Stimulated activated CD8-positive, alpha-beta memory T cell treated with anti-CD3 and anti-CD28 coated beads, Interleukin-7, amount 100 ng/mL, for 1 hour (primary cell): ENCODE measurements at places on chromosomes 6 and 20.

- no peak for DNase-seq
Measured at GRCh38 chr6:41579088-41579610, 33.0 kb downstream of the FOXP4 start.

GRCh38 chr6:27814665-27815424 is 97.4 kb downstream of the OR2B2 start:
- no peak for DNase-seq

DNA sequence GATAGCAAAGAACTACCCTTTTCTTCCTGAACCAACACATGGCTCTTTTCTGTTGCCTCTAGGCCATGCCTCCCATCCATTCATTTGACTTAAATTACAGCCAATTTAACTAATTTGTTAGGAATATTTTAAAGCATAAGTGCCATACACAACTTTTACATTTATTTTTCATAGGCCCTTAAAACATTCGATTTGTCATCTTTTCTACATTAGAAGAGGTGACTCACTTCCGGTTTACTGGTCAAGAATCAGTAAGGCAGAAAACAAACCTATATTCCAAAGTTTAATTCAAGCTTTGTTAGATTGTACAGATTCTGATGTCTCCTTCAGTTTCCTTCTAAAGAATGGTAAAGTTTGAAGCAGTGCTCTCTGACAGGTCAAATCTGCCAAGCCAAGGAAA is 344.3 kb downstream of the SAMD5 start:
- no peak for DNase-seq

DNA sequence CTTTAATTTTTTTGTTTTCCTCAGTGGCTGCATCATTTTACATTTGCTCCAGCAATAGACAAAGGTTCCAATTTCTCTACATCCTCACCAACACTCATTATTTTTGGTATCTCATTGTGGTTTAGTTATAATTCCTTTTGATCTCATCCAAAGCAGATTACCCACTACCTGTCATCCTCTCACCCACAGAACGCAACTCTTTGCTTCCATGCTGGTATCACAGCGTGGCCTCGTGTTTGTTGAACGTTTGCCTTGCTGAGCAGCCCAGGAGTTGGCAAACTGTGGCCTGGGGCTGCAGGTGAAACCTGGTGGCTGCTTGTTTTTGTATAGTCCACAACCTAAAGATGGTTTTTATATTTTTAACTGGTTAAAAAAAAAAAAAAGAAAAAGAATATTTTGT is 181.9 kb downstream of the BCAS1 start:
- DNase-seq, result no peak

DNA sequence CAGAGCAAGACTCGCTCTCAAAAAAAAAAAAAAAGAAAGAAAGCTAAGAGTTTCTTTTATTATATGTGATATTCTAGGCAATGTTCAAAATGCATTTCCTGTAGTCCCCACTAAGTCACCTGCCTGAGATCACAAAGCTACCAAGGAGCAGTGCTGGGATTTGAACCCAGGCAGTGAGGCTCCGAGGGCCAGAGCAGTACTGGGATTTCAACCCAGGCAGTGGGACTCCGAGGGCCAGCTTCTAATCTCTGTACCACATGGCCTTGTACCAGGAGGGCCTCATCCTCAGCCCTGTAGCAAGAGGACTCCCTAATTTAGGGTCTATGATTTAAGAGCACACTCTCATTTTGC is 39.7 kb downstream of the ZMYND8 start:
- no peak for DNase-seq

GRCh38 chr6:122710908-122711635 is 68.4 kb upstream of the FABP7 start:
- no peak for DNase-seq

- no peak for DNase-seq
Measured at GRCh38 chr6:6588064-6588923, at the start of gene LY86. Gene LY86 (plus strand): TSS chr6:6588720. CDS start chr6:6588735, 15 bp downstream.

GRCh38 chr6:72968704-72969103 is 256.6 kb downstream of the KHDC1L start:
- DNase-seq, result no peak

DNA sequence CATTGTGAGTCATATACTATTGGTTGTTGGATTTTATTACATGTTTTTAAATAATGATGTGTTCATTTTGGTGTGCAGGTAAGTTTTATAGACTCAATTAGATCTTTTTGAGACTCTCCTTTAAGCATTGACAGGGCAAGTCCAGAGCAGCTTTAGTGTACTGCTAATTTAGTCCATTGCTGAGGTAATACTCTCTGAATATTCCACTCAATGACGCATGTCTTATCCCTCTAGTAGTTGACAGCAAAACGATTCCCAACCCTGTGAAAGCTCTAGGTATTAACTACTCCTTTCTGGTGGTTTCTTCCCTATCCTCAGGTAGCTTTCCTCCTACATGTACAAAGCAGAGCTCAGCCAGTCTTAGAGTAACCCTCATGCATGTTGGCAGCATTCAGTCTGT is 373.5 kb upstream of the MAP3K7 start:
- DNase-seq, result no peak

DNA sequence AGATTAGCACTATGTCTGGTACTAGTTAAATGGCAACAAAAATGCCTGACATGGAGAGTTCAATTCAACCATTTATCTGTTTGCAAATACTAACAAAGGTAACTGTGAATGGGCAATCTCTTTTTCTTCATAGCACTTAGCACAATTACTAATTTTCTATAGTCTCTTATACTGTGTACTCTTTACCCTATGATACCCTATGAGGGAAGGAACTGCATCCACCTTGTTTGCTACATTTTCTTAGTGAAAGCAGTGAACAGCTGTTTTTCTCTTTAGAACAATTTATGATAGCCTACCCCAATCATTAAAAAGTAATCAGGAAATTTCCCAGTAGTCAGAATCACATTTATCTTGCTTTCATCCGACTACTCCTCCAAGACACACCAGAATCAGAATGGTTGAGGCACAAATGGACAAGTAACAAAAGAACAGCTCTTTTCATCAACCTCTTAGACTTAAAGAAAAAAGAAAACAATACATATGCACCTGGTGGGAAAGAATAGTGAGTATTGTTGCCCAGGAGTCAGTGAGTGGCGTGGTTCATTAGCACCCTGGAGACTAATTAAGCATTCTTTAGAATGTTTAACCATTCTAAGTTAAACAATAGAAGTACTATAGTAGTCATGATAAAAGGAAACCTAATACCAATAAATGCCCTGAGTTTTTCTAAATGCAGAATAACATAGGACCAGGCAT is 16.7 kb downstream of the ZNF292 start:
- no peak for DNase-seq

DNA sequence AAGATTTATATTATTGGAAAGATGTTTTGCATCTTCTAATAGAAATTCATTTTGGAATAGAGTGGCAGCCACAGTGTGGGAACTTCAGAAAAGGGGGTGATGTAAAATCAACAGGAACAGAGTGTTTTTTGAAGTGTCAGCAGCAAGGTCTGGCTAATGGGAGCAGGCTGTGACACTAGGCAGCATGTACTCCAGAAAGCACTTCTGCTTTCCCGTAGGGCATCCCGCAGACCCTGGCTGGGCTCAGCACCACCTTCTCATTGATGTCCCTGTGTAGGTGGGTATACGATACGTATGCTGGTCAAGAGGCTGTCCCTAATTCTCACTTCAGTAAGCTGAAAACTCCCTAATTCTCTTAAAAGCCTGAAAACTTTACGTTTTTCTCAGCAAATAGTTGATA is 74.7 kb downstream of the EYA4 start:
- DNase-seq, result no peak

DNA sequence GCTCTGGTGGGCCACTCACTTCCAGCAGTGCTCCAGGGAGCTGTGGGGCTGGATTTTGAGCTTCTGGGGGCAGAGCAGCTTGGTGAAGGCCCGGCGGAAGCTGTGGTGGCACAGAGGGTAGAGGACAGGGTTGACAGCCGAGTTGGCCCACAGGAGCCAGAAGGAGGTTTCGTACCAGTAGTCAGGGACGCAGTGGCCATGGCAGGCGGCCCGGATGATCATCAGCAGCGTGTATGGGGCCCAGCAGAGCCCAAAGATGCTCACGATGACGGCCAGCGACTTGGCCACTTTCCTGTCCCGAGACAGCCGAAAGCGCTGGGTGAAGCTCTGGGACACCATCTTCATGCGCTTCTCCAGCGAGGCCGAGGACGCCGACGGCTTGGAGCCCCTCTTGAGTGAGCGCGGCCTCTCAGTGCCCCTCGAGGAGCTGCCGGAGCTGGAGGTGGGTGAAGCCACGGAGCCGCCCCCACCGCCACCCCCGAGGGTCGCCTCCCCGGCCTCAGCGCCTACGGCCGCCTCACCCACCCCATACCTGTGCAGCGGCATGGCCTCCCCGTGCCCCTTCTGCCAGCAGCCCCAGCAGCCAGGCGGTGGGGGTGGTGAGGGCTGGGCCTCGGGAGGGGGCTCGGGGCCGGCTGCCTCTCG is 4.0 kb downstream of the HRH3 start:
- DNase-seq, result no peak

DNA sequence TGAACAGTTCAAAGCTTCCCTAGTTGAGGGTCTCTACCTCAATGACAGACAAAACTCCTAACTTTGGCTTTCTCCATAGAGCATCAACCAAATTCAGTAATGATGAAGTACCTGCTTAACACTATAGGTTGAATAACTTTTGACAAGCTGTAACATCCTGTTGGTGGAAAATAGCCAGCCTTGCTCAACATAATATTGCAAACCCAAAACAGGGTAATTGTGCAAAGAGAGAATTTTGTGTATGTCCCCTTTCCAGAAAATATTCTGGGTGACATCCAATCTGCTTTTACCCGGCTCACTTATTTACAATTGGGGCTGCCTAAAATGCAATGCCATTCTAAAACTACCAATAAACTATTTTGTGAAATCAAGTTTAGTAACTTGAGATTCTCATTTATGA is 72.8 kb downstream of the ATXN1 start:
- no peak for DNase-seq
